Adrenal gland (tissue), 19 donors: ENCODE measurements at places on chromosomes 6 and 20.

GRCh38 chr6:110490110-110490509, 13.7 kb upstream of the SLC22A16 start:
- no peak for DNase-seq
- H3K36me3 ChIP-seq = no peaks in the 10 kb centered on the region
- H3K4me3 ChIP-seq = no peak overlapping the region
- H3K4me1 ChIP-seq = no peaks in the 10 kb centered on the region
- no peaks in the 10 kb centered on the region for H3K27me3 ChIP-seq

DNA sequence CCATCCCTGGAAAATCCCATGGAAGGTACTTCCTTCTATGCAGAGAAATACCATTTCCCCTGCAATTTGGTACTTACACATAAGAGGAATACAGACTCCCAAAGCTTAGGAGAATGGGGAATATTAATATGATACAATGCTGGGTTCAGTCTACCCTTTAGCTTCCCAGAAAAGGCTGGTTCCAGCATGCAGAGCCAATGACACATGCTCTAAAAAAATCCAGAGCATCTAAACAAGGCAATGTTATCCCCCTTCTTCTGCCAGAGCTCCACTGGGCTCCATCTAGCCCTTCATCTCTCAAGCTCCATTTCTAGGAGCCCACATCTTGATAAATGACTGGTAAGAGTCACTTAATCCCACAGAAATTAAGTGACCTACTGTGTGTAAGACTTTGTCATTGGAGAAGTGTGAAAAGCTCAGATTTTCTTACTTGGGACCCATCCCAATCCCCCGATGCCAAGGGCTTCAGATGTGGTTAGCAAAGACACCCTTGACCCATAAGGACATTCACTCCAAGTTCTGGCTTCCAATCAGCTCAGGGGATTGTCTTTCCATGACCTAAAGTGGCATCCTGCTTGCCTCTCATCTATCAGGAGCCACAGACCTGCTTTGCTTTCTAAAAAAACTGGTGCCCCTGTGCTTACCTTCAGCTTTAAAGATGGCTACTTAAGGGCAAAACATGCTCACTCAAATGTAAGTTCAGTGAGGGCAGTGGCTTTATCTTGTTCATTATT, 137.5 kb downstream of the UNC5CL start:
- H3K4me1 ChIP-seq = peaks cover 7% of the 10 kb centered on the region
- no peaks in the 10 kb centered on the region for H3K36me3 ChIP-seq
- no peaks in the 10 kb centered on the region for H3K27me3 ChIP-seq
- no peak overlapping the region for H3K4me3 ChIP-seq
- no peak overlapping the region for H3K27ac ChIP-seq

DNA sequence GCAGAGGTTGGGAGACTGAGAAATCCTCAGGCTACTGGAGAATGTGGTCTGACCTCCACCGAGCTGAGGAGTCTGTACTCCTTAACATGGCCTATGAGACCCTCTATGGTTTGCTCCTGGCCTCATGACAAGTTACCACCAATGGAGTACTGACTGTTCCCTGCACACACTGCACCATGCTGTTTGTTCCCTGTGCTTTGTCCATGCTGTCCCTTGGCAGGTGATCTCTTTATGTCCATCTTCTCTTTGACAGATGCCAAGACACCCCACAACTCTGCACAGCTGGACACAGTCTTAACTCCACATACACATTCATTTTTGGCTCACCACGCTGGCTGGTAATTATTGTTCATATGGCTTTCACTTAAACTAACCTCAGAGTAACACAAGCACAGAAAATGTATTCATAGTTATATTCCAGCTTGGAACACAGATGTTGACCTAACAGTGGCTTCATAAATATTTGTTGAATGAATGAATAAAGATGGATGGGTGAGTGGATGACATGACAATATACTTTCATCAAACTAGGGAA, 258.0 kb downstream of the ATXN1 start:
- H3K4me3 ChIP-seq = no peak overlapping the region
- H3K27ac ChIP-seq = no peak overlapping the region
- no peaks in the 10 kb centered on the region for H3K36me3 ChIP-seq
- no peaks in the 10 kb centered on the region for H3K4me1 ChIP-seq
- H3K27me3 ChIP-seq = no peaks in the 10 kb centered on the region

DNA sequence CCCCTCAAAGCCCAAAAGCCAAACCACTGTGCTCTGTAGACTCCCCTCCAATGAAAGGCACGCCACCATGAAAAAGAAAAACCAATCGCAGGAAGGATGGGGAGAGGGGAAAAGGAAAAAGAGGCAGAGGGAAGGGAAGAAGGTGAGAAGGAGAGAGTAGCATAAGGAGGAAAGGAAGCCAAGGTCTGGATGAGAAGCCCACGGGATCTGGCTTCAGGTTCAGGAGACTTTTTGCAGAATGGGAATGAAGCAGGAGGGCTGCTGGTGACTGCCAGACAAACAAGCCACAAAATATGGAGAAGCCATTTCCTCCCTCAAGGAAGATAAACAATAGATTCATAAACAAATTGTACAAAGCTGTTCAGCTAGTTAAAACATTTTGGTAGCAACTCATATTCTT, 79.0 kb upstream of the MRPS10 start:
- no peak for DNase-seq
- H3K4me3 ChIP-seq = no peak overlapping the region
- H3K27ac ChIP-seq = no peak overlapping the region
- no peaks in the 10 kb centered on the region for H3K36me3 ChIP-seq

DNA sequence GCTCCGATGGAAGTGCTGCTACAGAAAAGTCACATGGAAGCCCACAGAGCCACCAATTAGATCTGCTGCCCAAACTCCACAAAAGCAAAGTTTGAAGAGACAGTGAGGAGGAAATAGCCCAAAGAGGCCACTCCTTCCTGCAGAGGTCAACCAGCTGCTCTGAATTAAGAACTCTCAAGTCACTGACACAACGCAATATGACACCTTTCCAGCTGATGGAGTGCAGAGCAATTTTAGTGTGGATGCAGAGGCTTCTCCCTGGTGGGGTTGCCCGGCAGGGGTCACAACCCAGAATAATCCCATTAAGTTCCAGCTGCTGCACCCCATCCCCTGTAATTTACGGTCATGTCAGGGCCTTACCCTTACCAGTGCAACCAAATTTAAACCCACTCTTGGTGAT, 361.9 kb upstream of the JARID2 start:
- H3K27me3 ChIP-seq = no peaks in the 10 kb centered on the region
- DNase-seq = no peak
- no peak overlapping the region for H3K27ac ChIP-seq
- no peaks in the 10 kb centered on the region for H3K36me3 ChIP-seq
- H3K4me1 ChIP-seq = peaks cover 7% of the 10 kb centered on the region

DNA sequence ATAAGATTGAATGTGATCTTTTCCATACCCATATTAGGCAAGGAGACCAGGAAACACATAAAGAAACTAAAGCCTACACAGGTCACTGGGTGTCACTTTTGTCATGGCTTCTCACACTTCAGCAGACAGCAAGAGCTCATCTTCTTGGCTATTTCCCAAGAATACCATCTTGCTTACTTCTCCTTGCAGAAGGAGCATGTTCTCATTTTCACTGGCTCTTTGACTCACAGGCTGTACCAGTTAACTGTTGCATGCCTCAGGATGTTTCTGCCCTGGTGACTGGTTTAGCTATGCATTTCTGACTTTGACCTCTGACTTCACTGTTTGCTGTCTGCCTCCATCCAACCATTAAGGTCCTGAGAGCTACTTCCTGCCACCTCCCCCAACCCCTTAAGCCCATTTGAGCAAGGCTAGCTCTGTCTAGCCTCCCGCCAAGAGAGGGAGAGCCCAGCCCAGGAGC, 40.3 kb upstream of the OGFRL1 start:
- H3K27me3 ChIP-seq = no peaks in the 10 kb centered on the region
- H3K4me3 ChIP-seq = no peak overlapping the region
- no peaks in the 10 kb centered on the region for H3K36me3 ChIP-seq
- DNase-seq = no peak
- H3K4me1 ChIP-seq = no peaks in the 10 kb centered on the region
- H3K27ac ChIP-seq = no peak overlapping the region

- no peak overlapping the region for H3K27ac ChIP-seq
- H3K4me3 ChIP-seq = no peak overlapping the region
- peaks cover 32% of the 10 kb centered on the region for H3K36me3 ChIP-seq
- H3K4me1 ChIP-seq = no peaks in the 10 kb centered on the region
- no peaks in the 10 kb centered on the region for H3K27me3 ChIP-seq
These were observed 16.8 kb downstream of the POFUT1 start for GRCh38 chr20:32224463-32224862.
